ENCODE measurements at places on chromosomes 5 and 9.

DNA sequence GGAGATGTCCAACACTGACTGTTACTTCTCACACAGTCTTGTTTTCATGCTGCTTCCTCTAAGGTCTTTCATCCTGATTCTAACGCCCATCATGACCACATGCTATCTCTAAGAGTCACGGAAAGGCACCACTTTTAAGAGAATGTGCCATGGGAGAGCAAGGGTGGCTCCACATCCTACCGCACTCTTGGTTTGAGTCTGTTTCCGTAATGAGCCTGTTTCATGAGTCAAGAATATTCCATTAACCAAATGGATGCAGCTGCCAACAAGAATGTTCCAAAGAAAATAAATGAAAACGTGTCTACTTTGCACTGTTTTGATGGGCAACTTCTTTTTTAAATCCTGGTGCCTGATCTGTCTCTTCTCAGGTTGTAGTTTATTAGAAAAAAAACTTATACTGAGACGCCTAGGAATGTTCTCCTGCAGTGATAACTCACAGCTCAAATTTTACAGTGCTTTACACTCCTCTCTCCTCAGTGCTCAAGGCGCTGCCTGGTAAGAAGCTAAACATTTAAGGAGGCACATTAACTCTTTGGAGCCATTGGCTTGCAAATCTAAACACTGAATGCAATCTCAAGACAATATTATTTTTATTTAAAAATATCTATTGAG is 124.3 kb downstream of the FGF1 start:
- DNase-seq, result no peak

DNA sequence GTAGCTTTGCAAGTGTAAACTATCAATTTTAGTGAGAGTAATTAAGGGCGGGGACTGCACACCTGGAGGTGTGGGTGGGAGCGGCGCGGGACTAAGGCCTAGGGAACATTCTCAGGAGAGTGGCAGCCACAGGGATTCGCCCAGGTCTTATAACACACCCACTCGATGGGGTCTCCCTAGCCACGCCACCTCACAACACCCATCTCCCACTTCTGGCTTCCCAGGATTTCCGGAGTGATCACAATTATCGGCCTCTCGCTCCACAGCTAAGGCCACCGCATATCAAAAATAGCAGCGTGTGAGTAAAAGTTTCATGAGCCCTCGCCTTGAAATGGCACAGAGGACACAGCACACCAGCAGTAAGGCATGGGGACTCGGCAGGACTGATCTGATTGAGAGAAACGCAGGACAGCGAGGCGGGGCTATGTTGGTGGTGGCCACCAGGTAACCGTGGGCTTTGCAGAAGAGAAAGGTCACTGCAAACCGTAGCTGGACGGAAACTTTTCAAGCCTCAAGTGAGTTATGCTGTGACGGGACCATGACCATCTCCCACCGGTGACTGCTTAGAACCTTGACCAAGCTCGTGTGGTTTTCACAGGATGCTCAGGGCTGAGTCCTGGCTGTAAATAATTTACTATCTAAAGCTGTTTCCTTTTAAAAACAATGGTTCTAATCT is 1.1 kb upstream of the LPAR1 start:
- no peak for DNase-seq

- no peak for DNase-seq
These were observed 46.0 kb upstream of the ISOC1 start for GRCh38 chr5:129048509-129048908.

- DNase-seq, result no peak
These were observed 4.6 kb downstream of the IFNE start for GRCh38 chr9:21477466-21477865.

DNA sequence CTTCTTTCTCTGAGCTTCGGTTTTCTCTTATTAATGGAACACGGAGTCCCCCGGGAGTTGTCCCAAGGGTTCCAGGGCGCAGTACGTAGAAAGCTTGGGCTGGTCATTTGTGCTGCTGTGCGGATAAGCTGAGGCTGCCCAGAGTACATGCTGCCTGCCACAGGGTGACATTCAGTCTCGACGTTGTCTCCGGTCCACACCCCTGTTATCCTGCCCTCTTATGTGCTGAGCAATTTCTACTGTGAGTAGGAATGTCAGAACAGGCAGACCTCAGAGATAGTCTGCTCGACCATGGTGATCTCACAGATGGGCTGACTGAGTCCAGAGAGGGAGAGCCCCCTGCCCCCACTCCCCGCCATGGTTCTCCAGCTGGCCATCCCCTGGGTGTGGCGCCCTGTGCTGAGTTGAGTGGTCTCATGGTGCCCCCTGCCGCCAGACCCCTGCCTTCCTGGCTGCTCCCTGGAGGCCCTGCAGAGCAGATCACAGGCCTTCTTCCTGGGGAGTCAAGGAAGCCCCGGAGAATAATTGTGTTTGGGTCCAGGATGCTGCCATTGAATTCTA is 124.0 kb downstream of the RGS3 start:
- DNase-seq, result peak; percentile 23

DNA sequence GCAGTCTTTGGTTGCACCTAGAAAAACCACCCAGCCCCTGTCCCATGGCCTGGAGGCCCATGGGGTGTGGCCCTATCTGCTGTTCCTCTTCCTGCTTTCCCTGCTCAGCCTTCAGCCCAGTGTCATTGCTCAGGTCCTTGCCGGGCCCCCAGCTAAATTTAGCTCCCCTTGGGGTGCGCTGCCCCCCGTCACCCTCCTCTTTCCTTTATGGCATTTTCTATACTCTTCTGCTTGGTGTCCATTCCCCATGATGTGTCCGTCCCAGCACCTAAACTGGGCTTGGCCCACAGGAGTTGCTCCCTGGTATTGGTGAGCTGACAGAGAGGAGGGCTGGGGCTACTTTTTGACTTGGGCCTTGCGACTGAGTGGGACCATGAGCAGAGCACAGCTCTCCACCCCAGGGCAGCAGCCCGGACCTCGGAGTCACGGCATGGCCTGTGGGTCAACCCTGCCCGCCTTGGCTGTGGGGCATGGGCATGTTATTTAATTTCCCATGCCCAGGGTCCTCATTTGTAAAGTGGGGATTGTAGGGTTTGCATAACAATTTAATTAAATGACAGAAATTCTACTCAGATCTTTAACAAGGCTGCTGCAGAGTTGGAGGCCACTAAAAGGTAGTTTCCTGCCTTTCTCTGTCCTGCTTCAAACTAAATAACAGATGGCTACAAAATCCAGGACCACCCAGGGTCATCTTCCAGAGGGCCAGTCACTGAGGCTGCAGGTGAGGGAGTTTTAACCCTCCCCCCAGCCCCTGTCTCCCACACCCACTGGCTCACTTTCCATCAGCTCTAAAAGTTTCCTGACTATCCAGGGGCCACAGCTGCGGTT is 98.2 kb downstream of the DAP start:
- no peak for DNase-seq
